CMK (cell line): ENCODE measurements at places on chromosomes 12 and 14.

- no peak for DNase-seq
These were observed 117.2 kb upstream of the DIO3 start for GRCh38 chr14:101444116-101444515.

DNA sequence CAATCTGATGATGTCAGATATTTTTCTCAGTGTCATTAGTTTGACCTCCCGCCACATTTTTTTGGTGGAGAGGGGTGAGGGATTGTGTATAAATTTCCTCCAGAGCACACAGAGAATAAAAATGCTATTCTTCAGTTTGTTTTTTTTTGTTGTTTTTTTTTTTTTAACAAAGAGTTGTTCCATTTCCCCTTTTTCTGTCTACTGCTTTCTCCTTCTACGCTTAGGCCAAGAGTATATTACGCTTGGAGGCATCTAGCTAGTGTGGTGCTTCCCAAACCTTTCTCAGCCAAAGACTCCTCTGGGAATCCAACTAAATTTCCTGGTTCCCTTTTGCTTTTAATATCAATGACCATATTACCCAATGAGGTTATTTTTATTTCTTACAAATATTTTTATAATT is 465.6 kb downstream of the ZFP36L1 start:
- DNase-seq: no peak

GRCh38 chr12:74535536-74535935 is 2.1 kb upstream of the ATXN7L3B start:
- no peak for DNase-seq

DNA sequence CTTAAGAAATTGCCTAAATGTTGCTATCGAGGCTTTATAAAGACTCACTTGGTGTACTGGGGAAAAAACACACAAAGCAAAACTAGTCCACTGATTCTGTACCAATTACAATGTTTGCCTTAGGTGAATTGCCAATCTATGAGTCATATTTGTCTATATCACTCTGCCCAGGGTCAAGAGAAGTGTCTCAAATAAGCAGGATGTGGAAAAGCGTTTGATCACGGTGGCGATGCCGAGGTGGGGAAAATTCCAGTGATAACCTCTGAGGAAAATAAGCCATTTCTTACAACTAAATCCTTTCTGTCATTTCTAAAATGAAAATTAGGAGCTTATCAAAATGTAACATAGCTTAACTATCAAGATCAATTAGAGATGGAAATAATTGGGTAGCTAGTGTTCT is 148.6 kb upstream of the DIO3 start:
- no peak for DNase-seq

DNA sequence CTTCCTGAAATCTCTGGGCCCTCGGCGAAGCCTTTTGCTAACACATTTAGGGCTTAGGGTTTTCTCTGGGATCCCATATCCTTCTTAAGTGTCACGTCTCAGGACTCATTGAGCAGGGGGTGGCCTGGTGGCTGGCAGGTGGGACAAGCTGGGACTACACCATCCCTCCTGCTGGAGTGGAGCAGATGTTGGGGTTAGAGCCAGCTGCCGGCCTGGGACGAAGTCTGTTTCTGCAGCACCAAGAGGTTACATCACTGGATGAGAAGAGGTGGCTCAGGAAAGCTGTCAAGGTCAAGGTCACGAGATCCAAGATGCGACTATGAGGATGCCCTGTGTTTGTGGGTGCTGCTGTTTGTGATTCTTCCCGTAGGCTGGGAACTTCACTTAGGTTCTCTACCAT is 16.3 kb downstream of the SMCO2 start:
- no peak for DNase-seq

GRCh38 chr12:56321027-56321426 is 5.2 kb upstream of the CNPY2 start:
- DNase-seq: no peak

DNA sequence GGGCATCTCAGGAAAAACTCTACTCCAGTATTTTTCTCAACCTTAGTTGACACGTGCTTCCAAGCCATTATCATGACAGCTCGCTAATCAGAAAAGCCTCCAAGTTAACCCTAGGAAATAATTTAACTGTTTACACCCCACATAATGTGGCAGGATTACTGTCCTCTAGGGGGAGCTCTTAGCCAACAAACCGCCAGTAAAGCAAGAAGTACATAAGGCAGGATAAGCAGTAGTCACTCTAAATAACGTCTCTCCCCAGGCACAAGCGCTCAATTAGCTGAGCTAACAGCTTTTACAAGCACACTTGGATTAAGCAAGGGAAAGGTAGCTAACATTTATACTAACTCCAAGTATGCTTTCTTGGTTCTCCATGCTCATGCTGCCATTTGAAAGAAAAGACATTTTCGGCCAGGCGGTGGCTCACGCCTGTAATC is 22.8 kb downstream of the APOBEC1 start:
- no peak for DNase-seq

DNA sequence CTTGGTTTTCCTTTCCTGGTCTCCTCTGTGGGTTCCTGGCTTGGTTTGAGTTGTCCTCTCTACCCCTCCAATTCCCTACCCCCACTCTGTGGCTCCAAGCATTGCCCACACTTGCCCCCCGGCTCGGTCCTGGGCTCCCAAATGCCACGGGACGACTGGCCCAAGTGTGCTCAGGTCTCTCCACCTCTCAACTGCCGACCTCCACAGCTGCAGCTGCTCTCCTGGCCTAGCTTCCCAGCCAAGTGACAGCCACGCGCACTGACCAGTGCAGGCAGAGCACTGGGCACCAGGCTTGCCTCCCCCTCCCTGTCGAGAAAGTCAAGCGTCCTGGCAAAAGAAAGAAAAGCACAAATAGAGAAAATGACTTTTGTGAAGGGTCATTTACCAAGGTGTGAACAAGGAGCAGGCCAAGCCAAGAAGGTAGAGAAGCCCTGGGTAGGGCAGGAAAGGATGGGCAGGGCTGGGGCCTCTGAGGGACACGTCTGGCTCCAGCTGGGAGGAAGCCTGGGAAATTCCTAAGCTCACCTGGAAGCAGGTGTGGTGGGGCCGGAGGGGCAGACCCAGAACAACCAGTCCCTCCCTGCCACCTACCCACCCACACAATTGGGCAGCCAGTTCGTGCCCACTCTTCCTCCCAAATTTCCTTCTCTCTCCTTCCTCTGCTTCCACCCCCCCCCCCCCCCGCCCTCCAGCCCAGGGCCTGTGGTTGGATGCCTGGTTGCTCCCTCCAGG is 1.8 kb upstream of the CEP170B start:
- DNase-seq: no peak

GRCh38 chr12:128970941-128971340 is 117.7 kb downstream of the GLT1D1 start:
- no peak for DNase-seq

DNA sequence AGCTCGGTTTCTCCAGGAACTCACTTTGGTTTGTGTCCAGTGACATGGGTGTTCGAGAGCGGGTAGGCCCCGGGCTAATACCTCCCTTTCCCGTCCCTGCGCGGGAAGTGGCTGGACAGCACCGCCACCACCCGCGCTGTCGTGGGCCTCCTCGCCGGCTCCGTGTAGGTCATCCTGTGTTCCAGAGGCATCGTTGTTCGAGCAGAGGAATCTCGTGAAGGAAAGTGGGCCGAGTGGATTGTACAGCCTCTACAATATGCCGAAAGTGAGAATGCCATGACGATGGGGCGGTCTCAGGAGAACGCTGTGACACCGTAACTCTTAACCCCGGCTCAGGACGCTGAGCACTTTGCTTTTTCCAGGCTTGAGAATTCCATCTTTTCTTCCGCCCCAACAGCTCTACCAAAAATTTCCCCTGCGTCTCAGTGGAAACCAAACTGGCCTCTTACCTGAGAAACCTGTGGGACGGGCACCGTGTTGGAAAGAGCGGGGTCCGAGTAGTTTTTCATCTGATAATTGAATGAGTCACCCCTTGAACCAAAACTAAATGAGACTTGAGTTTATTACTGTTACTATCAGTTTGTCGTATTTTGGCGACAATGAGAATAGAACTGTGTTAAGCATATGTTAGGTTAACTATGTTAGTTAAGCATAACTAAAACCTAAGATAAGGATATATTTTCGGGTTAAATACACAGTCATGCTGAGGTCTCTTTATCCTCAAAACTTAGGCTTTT is 510 bp downstream of the EIF2S1 start:
- no peak for DNase-seq

- DNase-seq: no peak
These were observed 397.7 kb upstream of the PRICKLE1 start for GRCh38 chr12:42987216-42987650.

DNA sequence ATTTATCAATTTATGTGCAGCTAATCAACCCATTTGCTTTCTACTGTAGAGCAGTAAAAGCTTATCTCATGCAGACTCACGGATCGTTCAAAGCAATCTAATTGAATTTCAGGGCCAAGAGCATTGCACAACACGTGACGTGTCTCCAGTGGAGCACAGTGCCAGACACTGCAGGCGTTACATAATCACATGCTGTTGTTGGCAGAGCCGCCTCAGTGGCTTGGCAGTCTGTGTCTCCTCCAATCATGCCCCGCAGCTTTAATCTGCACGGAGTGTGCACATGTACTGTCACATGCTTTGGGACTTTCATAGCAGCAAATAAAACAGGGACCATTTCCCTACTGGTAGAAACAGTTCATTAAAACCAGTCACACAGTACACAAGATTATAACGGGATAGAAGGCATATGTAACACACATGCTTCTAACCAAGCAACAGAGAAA is 309.3 kb downstream of the ITPR2 start:
- no peak for DNase-seq

GRCh38 chr12:104684884-104685283 is 228.1 kb downstream of the CHST11 start:
- DNase-seq: no peak

- peak; percentile 68 for DNase-seq
These were observed at the start of gene SLC16A7 for GRCh38 chr12:59595883-59596540. Gene SLC16A7, plus strand, starts transcription at chr12:59596029. Its CDS starts 108,773 bp downstream, at chr12:59704802.

DNA sequence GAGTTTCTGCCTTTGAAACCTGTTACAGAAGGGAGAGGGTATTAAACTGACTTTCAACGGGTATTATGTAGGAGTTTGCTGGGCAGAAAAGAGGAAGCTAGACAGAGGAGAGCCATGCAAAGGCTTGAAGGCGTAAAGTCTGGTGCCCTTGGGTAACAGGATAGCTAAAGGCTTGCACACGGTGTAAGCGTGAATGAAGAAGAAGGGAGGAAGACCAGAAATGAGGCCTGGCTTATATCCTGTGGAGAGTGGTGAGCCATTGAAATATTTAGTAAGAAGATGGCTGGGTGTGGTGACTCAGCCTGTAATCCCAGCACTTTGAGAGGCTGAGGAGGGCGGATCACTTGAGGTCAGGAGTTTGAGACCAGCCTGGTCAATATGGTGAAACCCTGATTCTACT is 22.6 kb downstream of the SUDS3 start:
- DNase-seq: no peak

DNA sequence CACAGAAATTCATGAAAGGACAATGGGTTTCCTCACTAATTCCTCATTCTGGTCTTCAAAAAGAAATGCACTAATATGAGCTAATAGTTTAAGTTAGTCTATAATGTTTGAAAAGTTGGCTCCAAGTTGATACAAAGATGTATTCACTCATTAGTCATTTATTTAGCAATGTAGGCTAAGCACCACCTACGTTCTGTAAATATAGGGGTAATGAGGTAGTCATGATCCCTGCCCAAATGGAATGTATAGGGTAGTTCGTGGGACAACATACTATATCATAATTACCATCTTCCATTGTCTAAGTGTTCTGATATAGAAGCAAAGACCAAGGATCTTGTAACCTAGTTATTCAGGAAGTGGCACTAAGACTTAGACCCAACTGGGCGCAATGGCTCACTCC is 86.5 kb downstream of the DIO2 start:
- DNase-seq: no peak

DNA sequence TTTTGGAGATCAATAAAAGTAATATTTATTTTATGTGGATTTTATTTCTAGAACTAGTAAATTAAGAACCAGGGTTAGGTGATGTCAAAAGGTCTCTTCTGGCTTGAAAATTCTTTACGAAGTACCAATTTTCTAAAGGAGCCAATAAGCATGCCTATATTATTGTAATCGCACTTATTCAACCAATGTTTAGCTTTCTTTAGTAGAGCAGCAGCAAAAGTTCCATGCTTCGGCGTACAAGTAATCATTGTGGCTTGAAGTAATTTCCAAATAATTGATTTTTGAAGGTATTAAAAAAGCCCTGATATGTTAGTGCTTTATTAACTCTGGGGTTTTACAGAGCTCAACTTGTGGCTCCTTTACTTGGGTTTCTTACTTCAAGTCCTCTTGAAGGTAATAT is 3.4 kb downstream of the RMST start:
- DNase-seq: no peak

GRCh38 chr12:1104088-1104800 is 113.2 kb downstream of the ERC1 start:
- no peak for DNase-seq

DNA sequence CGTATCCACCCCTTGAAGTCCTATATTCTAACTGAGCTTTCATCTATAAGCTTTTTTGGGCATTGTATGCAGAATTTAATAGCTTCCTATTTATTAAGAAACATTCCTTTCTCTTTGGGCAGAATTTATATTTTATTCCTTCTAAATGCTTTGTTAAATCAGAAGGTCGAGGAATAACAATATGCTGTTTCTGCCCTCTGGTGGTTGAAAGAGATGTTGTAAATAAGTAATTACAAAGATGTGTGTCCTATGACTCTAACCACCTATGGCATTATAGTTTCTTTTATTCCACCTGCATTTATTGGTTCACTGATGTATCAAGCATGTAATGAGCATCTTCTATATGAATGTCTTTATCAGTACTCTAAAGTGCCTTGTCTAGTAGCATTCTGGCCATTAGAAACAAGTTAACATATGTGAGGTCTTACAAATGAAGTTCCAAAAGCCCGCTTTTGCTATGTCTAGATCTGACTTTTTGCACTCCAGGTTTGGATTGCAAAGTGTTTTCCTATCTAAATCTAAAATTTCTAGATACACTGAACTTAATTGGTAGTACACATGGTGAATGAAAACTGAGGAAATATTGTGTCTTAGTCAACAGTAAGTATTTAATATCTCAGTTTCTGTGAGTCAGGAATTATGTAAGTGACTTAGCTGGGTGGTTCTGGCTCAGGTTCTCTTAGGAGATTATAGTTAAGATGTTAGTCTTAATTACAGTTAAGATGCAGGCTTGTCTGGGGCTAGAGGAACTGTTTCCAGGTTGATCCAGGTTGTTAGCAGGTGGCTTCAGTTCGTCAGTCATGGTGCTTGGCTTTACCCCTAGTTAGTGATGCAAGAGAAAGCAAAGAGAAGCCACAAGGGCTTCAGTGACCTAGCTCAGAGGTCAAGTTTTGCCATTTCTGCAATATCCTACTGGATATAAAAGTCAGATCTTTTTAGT is 57.5 kb downstream of the PLEKHA5 start:
- no peak for DNase-seq

GRCh38 chr14:52325126-52325525 is 11.0 kb downstream of the PTGER2 start:
- DNase-seq: no peak
